ENCODE measurements at places on chromosomes 2 and 18.

DNA sequence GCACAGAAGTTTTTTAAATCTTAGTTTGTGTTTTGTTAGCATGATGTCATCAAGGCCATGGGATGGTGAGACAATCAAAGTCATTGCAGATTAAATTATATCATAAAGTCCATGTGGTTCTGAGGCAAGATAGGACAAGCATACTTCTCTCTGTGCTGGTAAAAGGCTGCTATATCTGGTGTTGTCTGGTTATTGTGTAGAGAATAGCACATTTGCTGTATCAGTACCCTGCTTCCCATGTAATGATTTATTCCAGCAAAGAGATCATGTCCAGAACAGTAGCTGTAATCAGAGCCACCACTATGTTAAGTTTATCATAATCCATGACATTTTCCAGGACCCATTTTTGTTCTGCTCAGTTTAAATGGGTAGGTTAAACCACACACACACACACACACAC lies 123.0 kb downstream of the TTC27 start:
- no peak for DNase-seq

GRCh38 chr18:73638709-73639108 lies 508.9 kb downstream of the FBXO15 start:
- no peak for DNase-seq

- DNase-seq = no peak
Measured at GRCh38 chr2:118250001-118250400, 161.7 kb downstream of the INSIG2 start.

DNA sequence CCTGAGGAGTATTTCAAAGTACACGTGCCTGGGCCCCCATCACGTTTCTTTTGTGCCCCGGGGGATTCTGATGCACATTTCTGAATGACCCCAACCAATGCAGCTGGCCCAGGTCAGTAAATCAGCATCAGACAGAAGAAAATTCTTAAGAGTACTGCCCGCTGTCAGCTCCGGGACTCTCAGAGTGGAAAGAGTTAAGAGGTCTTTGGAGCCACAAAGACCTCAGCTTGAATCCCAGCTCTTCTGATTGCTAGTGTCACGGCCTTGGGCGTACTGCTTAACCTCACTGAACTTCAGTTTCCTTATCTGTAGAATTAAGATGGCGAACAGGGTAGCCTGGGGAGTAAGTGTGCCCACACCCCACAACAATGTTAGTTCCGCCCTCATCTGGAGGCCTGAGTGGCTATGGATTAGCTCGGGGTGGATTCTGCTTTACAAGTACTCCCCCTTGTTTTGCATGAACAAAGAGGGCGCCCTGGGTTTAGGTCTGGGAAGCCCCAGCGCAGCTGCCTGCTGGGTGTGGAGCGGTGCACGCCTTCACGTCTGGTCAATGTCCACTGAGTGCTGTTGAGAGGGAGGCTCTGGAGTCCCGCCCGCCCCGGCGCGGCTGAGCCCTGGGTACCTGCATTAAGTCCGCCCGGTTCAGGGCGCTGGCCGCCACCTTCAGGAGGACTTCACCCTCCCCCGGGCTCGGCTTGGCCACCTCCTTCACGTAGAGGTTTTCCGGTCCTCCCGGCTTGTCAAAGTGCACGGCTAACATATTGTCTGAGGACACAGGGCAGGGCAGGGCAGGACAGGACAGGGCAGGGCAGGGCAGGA lies 858 bp downstream of the TP53I3 start:
- DNase-seq = peak; percentile 40

DNA sequence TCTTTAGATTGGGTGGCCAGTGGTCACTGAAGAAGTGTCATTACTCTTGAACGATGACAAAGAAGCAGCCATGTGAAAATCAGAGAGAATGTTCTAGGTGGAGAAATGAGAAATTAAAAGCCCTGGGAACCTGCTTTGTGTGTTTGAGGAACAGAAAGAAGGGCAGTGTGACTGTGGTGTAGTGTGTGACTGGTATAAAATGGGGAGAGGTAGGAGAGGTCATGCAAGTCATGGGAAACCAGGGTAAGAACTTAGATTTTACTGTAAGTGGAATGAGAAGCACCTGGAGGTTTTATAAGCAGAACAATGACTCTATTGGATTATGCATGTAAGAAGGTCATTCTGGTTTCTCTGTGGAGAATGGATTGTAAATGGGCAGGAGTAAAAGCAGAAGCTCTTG lies 12.2 kb downstream of the ICOS start:
- DNase-seq = no peak

DNA sequence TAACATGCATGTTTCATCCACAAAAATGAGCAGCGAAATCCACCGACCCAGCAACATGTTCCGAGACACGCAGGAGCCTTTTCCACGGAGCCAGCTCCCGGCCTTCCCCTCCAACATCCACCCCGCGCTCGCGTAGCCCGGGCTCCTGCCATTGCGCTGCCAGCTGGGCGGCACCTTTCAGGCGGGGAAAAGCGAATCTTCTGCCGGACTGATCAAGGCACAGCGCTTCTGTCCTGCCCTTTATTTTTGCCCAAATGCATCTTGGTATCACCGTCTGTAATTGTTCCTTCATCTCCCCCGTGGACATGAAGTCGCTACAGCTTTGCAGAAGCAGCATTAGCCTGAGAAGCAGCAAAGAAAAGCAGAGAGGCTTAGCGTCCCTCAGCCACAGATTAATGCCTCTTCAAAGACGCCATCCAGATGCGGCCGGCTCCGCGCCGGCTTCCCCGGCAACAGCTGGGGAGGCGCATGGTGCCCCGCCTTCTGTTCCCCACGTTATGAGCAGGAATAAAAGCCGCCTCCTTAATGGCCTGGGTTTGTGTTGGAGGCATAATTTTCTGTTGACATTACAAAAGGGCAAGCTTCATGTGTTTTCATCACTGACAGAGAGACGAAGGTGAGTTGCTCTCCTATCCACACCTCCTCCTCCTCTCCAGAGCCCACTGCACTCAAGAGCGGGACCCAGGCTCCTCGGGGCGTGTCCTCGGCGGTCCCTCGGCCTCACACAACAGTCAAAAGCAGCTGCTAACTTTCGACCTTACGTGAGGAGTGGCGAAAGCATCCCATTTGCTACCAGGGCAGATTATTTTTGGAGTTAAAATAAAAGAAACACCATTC lies 122.1 kb upstream of the SALL3 start:
- DNase-seq = no peak

- DNase-seq = no peak
Measured at GRCh38 chr18:78637442-78638402, 341.9 kb upstream of the SALL3 start.

- DNase-seq = peak; percentile 58
Measured at GRCh38 chr18:13577091-13577697, 149.2 kb downstream of the FAM210A start.

DNA sequence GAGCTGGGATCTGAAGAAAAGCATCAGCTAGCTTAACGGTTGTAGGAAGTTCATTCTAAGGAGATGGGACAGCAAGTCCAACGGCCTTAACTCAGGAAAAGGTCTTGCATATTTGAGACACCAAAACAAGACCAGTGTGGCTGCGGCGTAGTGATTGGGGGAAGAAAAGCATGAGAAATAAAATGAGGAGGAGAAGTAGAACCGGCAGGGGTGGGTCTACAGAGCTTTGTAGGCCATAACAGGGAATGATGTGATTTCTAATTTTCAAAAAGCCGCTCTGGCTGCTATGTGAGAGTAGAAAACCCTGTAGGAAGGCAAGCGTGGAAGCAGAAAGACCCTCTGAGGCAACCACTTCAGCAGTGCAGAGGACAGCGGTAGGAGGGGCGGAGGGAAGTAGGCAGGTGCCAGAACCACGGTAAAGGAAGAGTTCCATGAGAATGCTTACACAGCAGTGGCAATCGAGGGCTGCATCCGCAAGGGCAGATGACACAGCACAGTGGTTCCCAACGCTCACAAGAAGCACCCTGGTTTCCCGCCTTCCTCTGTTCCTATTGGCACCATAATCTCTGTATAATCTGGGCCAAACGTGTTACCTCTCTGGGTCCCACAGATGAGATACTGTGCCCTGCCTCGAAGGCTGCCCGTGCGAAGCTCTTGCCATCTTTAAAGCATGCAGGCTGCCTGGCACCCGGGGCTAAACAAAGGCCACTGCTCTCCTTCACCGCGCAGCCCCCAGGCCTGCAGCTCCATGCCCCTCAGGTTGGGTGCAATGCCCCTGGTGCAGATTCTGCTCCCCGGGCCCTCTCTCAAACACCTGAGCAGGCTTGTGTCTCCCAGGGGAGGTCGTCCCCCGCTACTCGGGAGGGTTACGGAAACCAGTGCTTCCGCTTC lies 795 bp downstream of the ANKRD39 start:
- peak; percentile 65 for DNase-seq

DNA sequence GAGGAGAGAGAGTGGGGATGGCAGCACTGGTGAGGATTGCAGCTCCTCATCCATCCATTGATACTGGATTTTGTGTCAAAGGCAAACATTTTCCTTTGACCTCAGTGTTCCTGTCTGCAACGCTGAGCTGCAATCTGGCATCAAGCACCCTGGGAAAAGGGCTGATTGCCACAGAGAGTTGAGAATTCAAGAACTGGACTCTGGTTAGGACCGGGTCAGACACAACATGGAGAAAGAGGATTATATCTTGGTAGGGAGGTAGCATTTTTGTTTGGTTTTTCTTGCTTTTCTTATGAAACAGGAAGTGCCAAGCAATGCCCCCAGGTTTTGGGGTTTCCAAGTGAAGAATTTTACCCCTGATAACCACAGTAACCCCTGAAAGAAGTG lies 81.9 kb upstream of the PKDCC start:
- DNase-seq = no peak

- peak; percentile 5 for DNase-seq
Measured at GRCh38 chr2:239873656-239874635, 151.2 kb downstream of the NDUFA10 start.

DNA sequence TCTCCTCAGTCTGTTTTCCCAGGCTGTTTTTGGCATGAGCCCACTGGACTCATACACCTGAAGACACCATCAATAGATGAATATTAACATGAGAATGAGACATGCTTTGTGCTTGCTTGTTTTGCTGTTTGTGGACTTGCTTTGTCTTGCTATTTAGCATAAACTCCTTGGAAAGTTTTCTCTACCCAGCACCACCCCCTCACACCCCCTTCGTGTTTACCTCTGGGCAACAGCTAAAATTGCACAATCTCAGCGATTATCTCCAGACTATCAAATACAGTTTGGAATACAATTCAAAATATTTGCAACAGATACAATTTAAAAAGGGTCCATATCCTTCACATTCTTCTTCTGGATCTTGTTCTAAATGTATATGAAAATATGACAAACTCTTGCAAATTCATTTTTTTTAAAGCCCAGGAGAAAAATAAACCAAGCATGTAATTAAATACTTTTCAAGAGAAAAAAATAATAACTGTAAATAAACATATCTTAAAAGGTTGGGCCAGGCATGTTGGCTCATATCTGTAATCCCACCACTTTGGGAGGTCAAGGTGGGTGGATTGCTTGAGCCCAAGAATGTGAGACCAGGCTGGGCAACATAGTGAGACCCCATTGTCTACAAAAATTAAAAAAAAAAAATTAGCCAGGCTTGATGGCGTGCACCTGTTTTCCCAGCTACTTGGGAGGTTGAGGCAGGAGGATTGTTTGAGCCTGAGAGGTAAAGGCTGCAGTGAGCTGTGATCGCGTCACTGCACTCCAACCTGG lies 32.3 kb upstream of the PMAIP1 start:
- DNase-seq = no peak

DNA sequence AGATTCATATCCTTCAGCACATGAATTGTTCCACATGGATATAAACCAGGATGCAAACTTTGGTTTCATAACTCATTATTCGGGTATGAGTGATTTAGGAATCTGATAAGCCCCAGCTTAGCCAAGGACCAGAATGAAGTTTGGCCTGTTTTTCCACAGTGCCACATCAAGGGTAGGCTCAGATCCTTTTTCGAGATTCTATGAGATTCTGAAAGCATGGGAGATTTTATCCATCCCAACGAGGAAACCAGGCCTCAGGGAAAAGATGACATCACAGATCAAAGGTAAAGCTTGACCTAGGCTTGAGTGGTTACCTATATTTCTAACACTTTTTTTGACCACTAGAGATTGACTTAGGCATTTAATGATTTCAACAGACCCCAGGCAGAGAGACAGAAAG lies 590.8 kb upstream of the PKDCC start:
- no peak for DNase-seq

DNA sequence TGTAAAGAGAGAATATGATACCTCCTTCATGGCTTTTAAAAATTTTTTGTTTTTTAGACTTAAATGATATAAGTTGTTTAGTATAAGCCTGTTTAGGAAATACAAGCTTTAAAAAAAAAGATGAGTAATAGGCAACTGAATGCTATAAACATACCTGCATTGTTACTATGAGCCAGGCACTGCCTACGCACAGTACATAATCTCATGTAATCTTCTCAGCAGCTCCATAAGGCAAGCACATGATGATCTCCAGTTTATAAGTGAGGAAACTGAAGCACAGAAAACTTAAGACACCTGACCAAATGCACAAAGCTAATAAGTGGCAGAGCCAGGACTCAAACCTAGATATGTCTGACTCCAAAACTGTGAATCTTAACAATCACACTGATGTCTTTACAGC lies 156.3 kb upstream of the SLC1A4 start:
- no peak for DNase-seq

GRCh38 chr2:6648596-6649247 lies 217.0 kb downstream of the CMPK2 start:
- DNase-seq = no peak

GRCh38 chr2:235539773-235540172 lies 45.9 kb downstream of the AGAP1 start:
- no peak for DNase-seq

- DNase-seq = no peak
Measured at GRCh38 chr2:23788100-23788499, 138.8 kb downstream of the ATAD2B start.

GRCh38 chr2:33365264-33365970 lies 111.0 kb upstream of the RASGRP3 start:
- no peak for DNase-seq

- DNase-seq = no peak
Measured at GRCh38 chr2:134636714-134637113, 82.1 kb downstream of the TMEM163 start.

DNA sequence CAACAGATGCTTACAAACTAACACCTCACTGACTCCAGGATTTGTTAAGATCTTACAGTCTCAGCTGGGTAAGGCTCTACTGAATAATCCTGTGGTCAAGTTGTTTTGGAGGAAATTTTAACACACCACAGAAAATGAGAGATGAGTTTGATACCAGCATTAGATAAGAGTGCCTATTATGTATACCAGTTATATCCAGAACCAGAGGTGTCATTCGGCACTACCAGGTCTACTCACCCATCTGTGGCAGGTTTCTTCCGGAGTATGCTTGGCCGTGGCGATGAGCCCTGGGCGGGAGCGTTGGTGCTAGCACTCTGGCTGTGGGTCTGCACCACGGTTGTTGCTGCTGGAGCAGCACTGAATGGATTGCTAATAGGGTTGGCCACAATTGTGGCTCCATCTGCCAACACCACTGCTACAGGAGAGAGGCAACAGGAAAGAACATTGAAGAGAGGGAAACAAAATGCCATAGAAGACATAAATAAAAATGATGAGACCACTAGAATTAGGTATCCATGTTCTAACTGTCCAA lies 41.2 kb downstream of the SAP130 start:
- no peak for DNase-seq

DNA sequence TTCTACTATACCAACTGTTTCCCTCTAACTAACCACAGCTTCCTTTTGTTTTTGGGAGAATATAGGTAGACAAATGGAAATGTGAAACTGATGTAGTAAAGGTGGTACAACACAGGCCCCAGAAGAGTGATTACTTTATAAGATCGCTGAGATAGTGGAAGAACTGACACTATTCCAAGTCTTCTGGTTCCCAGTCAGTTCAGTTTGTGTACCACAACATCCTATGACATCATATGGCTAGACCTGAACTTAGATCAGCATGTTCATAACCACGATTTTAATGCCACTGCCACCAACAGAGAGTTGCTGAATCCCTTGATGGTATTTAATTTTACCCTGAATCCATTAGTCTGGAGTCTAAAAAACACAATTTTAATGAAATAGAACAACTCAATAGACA lies 328.9 kb downstream of the GPD2 start:
- DNase-seq = peak; percentile 57

Measured in DND-41 (cell line).